ENCODE measurements at places on chromosomes 2 and 18. TPM values are rescaled to one million over a fixed set of nuclear protein-coding genes. Genes with fewer than 3 reads are reported as not detected.

NTSR2 gene
- 0.16 TPM for polyA plus RNA-seq

VSNL1 gene
- 36.8 TPM for polyA plus RNA-seq

CRIM1 gene
- 10.5 TPM for polyA plus RNA-seq

FLACC1 gene
- polyA plus RNA-seq, result 4.1 TPM

SANBR gene
- polyA plus RNA-seq, result 3.4 TPM

ANKRD30BL gene
- not detected for polyA plus RNA-seq

KCNG3 gene
- not detected for polyA plus RNA-seq

TEKT4 gene
- not detected for polyA plus RNA-seq

ACVR2A gene
- polyA plus RNA-seq, result 3.3 TPM

IGFBP2 gene
- 115 TPM for polyA plus RNA-seq

CGREF1 gene
- 4.7 TPM for polyA plus RNA-seq

SERPINB10 gene
- not detected for polyA plus RNA-seq

CD28 gene
- 0.14 TPM for polyA plus RNA-seq

LCT gene
- not detected for polyA plus RNA-seq

ACMSD gene
- polyA plus RNA-seq, result not detected

MAP3K19 gene
- polyA plus RNA-seq, result not detected

DGKD gene
- polyA plus RNA-seq, result 17.9 TPM

VWC2L gene
- polyA plus RNA-seq, result not detected

CRYBA2 gene
- not detected for polyA plus RNA-seq

PRSS56 gene
- 0.05 TPM for polyA plus RNA-seq

CTAGE1 gene
- polyA plus RNA-seq, result 0.07 TPM

TCF23 gene
- polyA plus RNA-seq, result 0.05 TPM

AQP12A gene
- polyA plus RNA-seq, result not detected

VIL1 gene
- 0.11 TPM for polyA plus RNA-seq

ARHGAP15 gene
- polyA plus RNA-seq, result 8.2 TPM

CCNT2 gene
- polyA plus RNA-seq, result 9.0 TPM

MALL gene
- polyA plus RNA-seq, result 7.4 TPM

UCN gene
- polyA plus RNA-seq, result 0.72 TPM

ALLC gene
- 0.38 TPM for polyA plus RNA-seq

ACADL gene
- 2.8 TPM for polyA plus RNA-seq

SIGLEC15 gene
- polyA plus RNA-seq, result 0.09 TPM

SLC8A1 gene
- polyA plus RNA-seq, result 41.8 TPM

IL36RN gene
- polyA plus RNA-seq, result not detected

DNAJC5G gene
- 2.2 TPM for polyA plus RNA-seq

SPHKAP gene
- polyA plus RNA-seq, result 16.1 TPM

TLK1 gene
- polyA plus RNA-seq, result 7.3 TPM

Data from right cardiac atrium (tissue), 5 donors.